Muscle of leg (tissue), 16 donors: ENCODE measurements at places on chromosomes 1 and 21. TPM values are rescaled to one million over a fixed set of nuclear protein-coding genes. Genes with fewer than 3 reads are reported as not detected.

DNA sequence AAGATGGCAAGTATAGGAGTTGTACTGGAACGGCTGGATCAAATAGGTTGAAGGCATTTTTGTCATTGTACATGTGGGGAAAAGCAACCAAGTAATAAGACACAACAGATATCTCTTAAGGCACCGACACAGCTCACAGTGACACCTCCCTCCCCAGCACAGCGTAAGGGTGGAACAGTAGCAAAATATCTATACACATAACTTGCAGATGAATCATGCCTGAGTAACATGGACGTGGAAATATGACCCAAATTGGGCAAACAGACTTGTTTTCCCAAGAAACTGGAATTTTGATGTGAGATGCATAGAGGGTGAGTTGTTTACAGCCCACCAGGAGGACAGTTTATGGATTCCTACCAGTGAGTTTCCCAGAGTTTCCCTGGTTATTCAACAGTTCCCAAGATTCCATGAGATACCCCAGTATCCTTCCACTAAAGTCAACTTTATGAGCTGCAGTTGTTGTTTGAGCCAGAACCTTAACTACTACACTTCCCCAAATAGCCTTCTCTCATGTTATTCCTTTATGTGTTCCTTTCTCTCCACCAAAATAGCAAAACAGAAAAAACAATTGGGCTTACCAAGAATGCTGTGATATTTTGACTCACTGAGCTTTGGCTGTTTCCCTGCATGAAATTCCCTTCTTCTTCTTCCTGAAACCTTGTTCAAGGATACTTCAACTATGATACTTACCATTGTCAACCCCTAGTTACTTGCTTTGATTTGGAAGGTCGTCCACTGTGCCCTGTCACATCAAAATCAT, 7.1 kb upstream of the DR1 start:
- H3K4me1 ChIP-seq, result no peaks in the 10 kb centered on the region
- no peak overlapping the region for H3K27ac ChIP-seq
- no peaks in the 10 kb centered on the region for H3K27me3 ChIP-seq
- peaks cover 12% of the 10 kb centered on the region for H3K36me3 ChIP-seq
- H3K4me3 ChIP-seq, result no peak overlapping the region

DNA sequence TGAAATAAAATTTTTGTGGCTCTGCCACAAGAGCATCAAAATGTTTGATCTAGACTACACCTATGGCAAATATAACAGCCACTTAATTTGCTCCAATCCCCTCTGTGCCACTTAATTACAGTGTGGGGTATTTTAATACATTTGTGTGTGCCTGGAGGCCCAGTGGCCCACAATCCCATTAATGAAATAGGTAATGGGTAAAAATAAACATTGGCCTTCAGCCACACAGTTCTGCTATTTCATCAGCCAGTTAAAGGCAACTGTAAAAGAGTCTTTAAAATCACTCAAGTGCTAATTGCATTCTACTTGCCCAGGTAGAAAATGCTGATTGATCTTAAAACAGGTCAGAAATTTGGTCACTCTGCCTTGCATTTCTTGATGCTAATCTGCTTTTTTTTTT, 151.6 kb upstream of the UBE2U start:
- DNase-seq, result no peak
- no peak overlapping the region for H3K27ac ChIP-seq
- no peaks in the 10 kb centered on the region for H3K4me1 ChIP-seq
- H3K4me3 ChIP-seq, result no peak overlapping the region
- H3K36me3 ChIP-seq, result peaks cover 3% of the 10 kb centered on the region

GRCh38 chr1:18630511-18631495, at the start of gene PAX7:
Gene PAX7, plus strand, starts transcription at chr1:18630846. Its CDS starts 758 bp downstream, at chr1:18631604.
- H3K27ac ChIP-seq, result peak within 1 kb of the TSS; percentile 79
- H3K4me1 ChIP-seq, result peaks cover 37% of the 10 kb centered on the region
- H3K4me3 ChIP-seq, result peak within 1 kb of the TSS; percentile 69
- peak; percentile 69 for DNase-seq
- H3K36me3 ChIP-seq, result peaks cover 13% of the 10 kb centered on the region
- H3K27me3 ChIP-seq, result peaks cover 89% of the 10 kb centered on the region

GRCh38 chr1:101540161-101540560, 303.3 kb downstream of the S1PR1 start:
- H3K4me1 ChIP-seq, result no peaks in the 10 kb centered on the region
- no peaks in the 10 kb centered on the region for H3K27me3 ChIP-seq
- H3K36me3 ChIP-seq, result no peaks in the 10 kb centered on the region
- H3K4me3 ChIP-seq, result no peak overlapping the region
- no peak for DNase-seq

DNA sequence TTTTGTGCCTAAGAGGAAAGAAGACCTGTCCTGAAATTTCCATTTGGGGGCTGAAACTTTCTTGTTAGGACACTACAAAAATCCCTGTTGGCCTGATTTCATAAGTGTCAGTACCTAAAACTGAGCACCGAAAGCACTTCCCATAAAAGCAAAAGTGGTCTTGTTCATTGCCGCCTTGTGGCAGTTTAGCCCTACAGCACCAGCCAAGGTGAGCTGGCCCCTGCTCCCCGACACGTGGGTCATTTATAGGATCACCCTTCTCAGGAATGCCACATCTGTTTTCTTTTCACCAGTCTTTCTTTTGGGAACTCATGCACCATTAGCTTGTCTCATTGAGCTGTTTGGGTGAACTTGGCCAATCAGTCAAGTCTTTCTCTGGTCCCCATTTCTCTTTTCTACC, 155.8 kb upstream of the KAZN start:
- H3K4me3 ChIP-seq, result no peak overlapping the region
- H3K36me3 ChIP-seq, result no peaks in the 10 kb centered on the region
- no peak for DNase-seq
- H3K27me3 ChIP-seq, result peaks cover 3% of the 10 kb centered on the region
- H3K27ac ChIP-seq, result no peak overlapping the region

- H3K27ac ChIP-seq, result no peak overlapping the region
- H3K27me3 ChIP-seq, result no peaks in the 10 kb centered on the region
- no peaks in the 10 kb centered on the region for H3K4me1 ChIP-seq
- no peak for DNase-seq
- no peaks in the 10 kb centered on the region for H3K36me3 ChIP-seq
- H3K4me3 ChIP-seq, result no peak overlapping the region
These were observed 67.3 kb downstream of the VCAM1 start for GRCh38 chr1:100786870-100787269.

GRCh38 chr1:112698366-112699310, 8.3 kb downstream of the RHOC start:
- no peaks in the 10 kb centered on the region for H3K27me3 ChIP-seq
- H3K36me3 ChIP-seq, result peaks cover 94% of the 10 kb centered on the region
- H3K4me1 ChIP-seq, result peaks cover 64% of the 10 kb centered on the region
- no peak for DNase-seq
- no peak overlapping the region for H3K4me3 ChIP-seq

DNA sequence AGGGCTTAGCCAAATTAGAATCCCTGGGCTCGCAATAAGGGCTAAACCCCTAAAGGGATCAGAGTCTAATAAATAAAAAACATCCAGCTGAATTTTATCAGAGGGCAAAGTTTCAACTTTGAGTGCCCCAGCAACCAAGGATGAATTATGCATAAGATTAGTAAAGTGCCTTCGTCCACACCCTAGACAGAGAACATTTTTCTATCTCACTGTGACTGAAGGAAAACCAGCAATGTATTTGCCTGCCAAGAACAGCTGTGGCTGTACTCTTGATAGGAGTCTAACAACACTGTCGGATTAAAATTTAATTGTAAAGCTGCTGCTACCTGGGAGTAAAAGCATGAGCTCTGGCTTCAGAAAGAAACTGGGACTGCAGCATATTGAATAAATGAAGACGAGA, 23.3 kb downstream of the WNT2B start:
- H3K4me3 ChIP-seq, result no peak overlapping the region
- DNase-seq, result no peak
- H3K4me1 ChIP-seq, result peaks cover 2% of the 10 kb centered on the region
- H3K36me3 ChIP-seq, result peaks cover 13% of the 10 kb centered on the region
- no peaks in the 10 kb centered on the region for H3K27me3 ChIP-seq

GRCh38 chr21:23624281-23624680, 1983.0 kb downstream of the MRPL39 start:
- H3K27ac ChIP-seq, result no peak overlapping the region
- no peaks in the 10 kb centered on the region for H3K27me3 ChIP-seq
- no peaks in the 10 kb centered on the region for H3K4me1 ChIP-seq
- no peak for DNase-seq
- H3K36me3 ChIP-seq, result no peaks in the 10 kb centered on the region

DNA sequence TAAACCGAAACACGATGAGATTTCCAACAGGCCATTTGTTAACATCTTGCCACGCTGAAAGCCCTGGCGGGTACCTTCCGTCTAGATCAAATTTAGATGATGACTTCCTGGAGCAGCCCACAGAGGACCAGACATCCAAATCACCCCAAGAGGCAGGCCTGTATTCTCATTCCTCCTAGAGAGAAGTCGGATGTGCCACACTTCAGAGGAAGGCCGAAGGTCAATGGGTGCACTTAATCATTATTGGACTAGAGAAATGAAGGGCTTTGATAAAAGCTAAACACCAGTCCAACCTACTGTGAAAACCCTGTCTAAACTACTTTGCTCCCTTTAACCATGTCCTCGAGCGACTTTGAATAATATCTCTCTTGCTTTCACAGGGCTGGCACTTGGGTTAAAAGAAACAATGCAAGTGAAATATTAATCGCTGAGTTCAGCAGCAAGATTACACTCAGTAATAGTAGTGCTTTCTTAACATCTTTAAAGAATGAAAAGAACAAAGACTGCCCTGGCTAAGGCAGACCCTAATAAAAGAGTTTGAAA, 76.5 kb downstream of the BCAR3 start:
- H3K36me3 ChIP-seq, result peaks cover 5% of the 10 kb centered on the region
- no peaks in the 10 kb centered on the region for H3K27me3 ChIP-seq
- peaks cover 49% of the 10 kb centered on the region for H3K4me1 ChIP-seq
- no peak overlapping the region for H3K27ac ChIP-seq
- H3K4me3 ChIP-seq, result no peak overlapping the region
- DNase-seq, result no peak

DNA sequence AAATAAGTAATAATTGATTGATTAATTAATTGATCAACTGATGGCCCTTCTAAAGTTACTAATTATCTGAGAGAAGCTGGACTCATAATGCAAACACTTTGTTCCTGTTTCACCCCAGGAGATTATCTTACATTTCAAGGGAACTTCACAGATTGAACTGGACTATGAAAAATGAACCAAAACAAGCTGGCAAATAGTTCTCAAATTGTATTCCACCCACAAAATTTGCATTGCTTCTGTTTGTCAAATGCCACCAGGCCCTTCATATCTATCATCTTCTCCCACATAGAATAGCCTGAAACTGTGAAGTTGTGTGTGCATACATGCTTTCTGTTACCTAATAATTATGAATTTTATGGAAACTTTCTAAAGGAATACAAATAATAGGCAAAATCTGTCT, 104.0 kb downstream of the ZNF281 start:
- no peaks in the 10 kb centered on the region for H3K36me3 ChIP-seq
- peaks cover 2% of the 10 kb centered on the region for H3K4me1 ChIP-seq
- no peak overlapping the region for H3K27ac ChIP-seq
- H3K27me3 ChIP-seq, result peaks cover 10% of the 10 kb centered on the region
- no peak overlapping the region for H3K4me3 ChIP-seq
- no peak for DNase-seq

DNA sequence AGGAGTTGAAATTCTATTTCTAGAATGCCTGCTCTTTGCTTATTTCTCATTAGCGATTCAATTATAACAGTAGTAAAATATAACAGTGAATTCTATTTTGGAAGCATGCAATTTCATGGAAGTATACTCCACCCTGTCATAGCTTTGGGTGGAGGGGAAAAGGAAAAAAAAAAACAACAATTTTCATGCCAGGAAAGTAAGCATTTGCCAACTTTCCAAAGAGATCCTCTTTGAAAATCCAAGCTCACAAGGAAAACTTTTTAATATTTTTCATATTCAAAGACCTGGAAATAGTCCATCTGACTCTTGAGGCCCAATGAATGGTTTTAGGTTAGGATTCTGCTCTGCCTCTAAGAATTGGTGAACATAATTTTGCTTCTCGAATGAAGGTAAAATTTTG, 134.5 kb downstream of the PTPN14 start:
- peaks cover 8% of the 10 kb centered on the region for H3K4me1 ChIP-seq
- peak overlapping the region; percentile 23 for H3K27ac ChIP-seq
- peak; percentile 82 for DNase-seq
- H3K36me3 ChIP-seq, result no peaks in the 10 kb centered on the region
- no peaks in the 10 kb centered on the region for H3K27me3 ChIP-seq
- no peak overlapping the region for H3K4me3 ChIP-seq

GRCh38 chr1:150558761-150559655, 9.8 kb downstream of the ADAMTSL4 start:
- H3K4me3 ChIP-seq, result peak overlapping the region; percentile 11
- H3K27me3 ChIP-seq, result no peaks in the 10 kb centered on the region
- H3K4me1 ChIP-seq, result peaks cover 55% of the 10 kb centered on the region
- H3K27ac ChIP-seq, result peak overlapping the region; percentile 0
- H3K36me3 ChIP-seq, result peaks cover 46% of the 10 kb centered on the region
- DNase-seq, result peak; percentile 59

DNA sequence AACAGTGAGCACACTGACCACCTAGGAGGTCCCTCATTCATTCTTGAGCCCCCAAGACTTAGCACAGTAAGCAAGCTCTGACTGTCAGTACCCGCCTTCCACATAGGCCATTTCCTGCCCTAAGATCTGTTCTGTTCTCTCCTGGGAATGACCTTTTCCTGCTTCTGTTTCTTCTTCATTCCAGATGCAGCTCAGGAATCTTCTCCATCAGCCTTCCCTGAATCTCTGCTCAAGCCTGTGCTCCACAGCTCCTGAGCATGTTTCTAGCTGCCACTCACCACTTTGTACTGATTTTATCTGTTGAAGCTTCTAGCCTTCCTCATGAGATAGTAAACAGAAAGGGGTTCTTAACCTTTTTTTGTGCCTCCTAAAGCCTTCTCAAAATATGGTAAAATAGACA, 56.6 kb downstream of the ZNF281 start:
- H3K4me3 ChIP-seq, result no peak overlapping the region
- no peaks in the 10 kb centered on the region for H3K27me3 ChIP-seq
- no peak overlapping the region for H3K27ac ChIP-seq

GRCh38 chr1:203335503-203335902, 15.4 kb downstream of the FMOD start:
- no peaks in the 10 kb centered on the region for H3K4me1 ChIP-seq
- H3K27ac ChIP-seq, result no peak overlapping the region
- DNase-seq, result no peak
- H3K36me3 ChIP-seq, result no peaks in the 10 kb centered on the region

GRCh38 chr1:220817907-220818306, 31.2 kb downstream of the MTARC1 start:
- H3K27me3 ChIP-seq, result no peaks in the 10 kb centered on the region
- DNase-seq, result no peak
- no peaks in the 10 kb centered on the region for H3K36me3 ChIP-seq
- no peak overlapping the region for H3K27ac ChIP-seq
- no peak overlapping the region for H3K4me3 ChIP-seq

The GRHL3 gene
- total RNA-seq, result 0.09 TPM

The CELA2B gene
- 2.7 TPM for total RNA-seq

The OR2L13 gene
- not detected for total RNA-seq

The SLAMF8 gene
- total RNA-seq, result 0.27 TPM

The KIF26B gene
- 0.89 TPM for total RNA-seq

The CACHD1 gene
- total RNA-seq, result 14.1 TPM

The MAST2 gene
- total RNA-seq, result 32.4 TPM

The CD244 gene
- 0.13 TPM for total RNA-seq
